SK-N-DZ (cell line): ENCODE measurements at places on chromosomes 13 and 19.

GRCh38 chr19:3608079-3608641 lies 1.5 kb upstream of the TBXA2R start:
- no peak for DNase-seq

- no peak for DNase-seq
These were observed 89.7 kb upstream of the ZNF507 start for GRCh38 chr19:32255536-32256295.

- DNase-seq, result no peak
These were observed 96.7 kb downstream of the GJA3 start for GRCh38 chr13:20064128-20064527.

GRCh38 chr13:33174931-33175330 lies 110.6 kb downstream of the STARD13 start:
- DNase-seq, result no peak

DNA sequence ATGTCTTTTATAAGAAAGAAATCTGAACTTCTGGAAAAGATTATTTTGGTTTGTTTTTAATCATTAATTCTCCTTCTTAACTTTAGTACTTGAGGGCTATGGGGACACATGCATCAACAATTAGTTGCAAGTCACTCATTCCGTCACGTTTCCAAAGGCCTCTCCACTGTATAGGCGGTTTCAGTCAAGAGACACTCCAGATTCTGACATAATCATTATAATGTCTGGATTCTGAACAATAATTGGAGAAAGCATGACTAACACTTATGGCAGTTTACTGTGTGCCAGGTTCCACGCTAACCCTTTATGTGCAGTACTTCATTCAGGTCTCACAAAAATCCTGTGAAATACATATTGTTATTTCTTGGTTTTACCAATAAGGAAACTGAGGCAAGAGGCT lies 71.9 kb downstream of the TNFRSF19 start:
- DNase-seq, result no peak

- peak; percentile 18 for DNase-seq
These were observed 12.1 kb upstream of the CEACAM8 start for GRCh38 chr19:42606660-42607351.

DNA sequence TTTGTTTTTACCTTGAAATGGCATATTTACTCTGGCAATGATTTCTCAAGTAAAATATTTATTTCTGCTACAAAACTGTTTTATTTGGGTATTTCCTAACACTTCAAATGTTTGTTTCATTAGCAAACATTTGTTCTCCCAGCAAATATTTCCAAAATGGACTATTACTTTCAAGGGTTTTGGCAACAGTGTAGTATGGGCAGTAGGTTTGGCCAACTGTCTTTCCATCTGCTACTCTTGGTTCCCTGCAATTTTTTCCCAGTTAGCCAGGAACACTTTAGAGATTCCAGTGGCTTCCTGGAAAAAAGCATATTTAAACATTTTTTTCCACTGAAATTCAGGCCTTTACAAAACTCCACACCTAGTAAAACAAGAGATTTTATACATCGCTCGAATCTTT lies 466.6 kb downstream of the SLITRK6 start:
- no peak for DNase-seq
